Chondrocyte (in vitro differentiated cells): ENCODE measurements at places on chromosomes 3 and 15. TPM values are rescaled to one million over a fixed set of nuclear protein-coding genes. Genes with fewer than 3 reads are reported as not detected.

DNA sequence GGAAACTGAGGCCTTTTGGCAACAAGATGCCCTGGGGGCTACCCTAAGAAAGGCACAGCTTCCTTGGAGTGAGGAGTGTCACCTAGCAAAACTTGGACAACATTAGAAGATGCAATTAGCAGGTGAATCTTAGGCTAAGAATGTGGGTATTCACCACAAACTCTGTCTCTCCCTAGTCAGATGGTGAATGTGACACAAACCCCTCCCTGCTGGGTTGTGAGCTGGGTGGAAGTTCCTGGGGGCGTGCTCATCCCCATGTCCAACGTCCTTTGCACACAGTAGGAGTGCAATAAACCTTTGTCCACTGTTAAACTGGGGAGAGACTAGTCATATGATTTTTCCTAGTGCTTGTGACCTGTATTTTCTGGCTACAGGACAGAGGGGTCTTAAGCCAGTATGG lies 67.1 kb upstream of the SH3GL3 start:
- no peak for DNase-seq

DNA sequence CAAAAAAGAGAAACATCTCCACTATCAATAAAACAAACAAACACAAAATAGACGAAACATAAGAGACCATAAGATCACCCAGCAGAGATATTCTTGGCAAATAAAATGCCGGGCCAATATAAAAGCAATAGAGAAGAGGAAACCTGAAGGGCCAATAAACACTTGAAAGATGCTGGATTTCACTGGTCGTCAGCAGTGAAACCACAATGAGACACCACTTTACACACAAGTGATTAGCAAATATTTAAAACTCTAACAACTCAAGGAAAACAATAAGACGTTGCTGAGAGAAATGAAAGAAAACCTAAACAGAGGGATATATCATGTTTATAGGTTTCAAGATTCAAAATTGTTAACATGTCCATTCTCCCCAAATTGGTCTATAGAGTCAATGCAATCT lies 148.5 kb downstream of the WDR76 start:
- DNase-seq, result no peak

DNA sequence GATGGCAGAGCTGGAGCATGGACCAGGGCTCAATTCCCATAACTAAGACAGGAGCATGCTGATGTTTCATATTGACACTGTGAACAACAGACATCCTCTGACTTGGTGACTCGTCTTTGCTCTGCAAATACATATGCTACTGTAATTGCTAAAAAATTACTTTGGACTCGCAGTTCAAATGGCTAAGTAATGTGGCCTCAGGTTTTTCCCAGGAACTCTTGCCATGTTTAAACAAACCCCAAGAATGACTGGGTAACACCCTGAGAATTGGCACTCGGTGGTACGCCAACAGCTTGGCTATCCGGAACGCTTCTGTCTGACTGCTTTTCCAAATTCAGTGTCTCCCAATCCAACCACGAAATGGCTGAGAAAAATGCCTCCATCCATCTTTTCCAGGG lies 456.7 kb upstream of the THBS1 start:
- DNase-seq, result no peak

DNA sequence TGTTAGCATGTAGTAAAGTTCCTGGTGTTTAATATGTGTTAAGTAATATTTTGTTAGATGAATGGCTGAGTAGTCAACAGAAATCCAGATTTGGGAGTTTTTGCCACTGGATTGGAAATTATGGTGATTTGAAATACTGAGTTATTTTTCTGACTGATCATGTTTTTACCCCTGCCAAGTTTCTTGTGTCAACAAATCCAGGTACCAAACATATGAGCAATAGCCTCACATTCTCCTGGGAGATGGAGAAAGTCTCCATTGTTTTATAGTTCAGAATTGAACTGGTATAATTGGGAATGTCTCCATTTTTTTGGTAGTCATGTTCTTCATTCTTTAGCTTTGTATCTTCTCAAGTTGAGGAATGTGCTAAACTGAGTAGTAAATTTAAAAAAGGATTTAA lies 767.2 kb upstream of the LMCD1 start:
- DNase-seq, result no peak

DNA sequence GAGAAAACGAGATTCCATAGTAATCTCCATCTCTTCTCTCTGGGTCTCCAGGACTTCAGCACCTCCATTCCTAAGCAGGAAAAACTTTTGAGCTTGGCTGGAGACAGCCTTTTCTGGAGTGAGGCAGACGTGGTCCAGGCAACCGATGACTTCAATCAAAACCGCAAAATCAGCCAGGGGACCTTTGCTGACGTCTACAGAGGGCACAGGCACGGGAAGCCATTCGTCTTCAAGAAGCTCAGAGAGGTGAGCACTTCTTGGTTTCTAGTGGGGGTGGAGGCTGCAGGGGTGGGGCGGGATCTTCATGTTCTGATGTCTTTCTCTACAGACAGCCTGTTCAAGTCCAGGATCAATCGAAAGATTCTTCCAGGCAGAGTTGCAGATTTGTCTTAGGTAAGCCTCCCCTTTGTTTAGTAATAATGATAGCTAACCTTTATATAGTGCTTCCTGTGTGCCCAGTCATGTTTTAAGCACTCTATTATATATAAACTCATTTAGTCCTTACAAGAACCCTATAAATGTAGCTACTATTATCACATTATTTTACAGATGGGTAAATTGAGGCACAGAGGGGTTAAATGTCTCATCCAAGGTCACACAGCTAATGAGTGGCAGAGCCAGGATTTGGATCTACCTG lies 35.0 kb upstream of the TATDN2 start:
- no peak for DNase-seq

DNA sequence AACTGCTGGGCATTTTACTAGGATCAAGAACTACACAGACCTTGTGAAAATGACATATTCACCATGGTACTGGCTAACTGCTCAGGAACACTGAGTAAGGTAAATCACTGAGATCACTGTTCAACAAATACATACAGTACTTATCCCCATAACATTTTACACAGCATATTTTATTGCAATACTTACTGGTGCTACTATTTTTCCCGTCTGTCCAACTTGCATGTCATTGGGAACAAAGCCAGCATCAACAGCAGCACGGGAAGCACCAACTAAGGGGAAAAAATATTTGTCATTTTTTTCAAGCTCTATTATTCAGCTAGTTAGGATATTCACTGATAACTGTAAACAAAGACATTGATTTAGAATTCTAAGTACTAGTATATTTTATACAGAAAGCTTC lies 37.0 kb downstream of the ETFA start:
- DNase-seq, result no peak

DNA sequence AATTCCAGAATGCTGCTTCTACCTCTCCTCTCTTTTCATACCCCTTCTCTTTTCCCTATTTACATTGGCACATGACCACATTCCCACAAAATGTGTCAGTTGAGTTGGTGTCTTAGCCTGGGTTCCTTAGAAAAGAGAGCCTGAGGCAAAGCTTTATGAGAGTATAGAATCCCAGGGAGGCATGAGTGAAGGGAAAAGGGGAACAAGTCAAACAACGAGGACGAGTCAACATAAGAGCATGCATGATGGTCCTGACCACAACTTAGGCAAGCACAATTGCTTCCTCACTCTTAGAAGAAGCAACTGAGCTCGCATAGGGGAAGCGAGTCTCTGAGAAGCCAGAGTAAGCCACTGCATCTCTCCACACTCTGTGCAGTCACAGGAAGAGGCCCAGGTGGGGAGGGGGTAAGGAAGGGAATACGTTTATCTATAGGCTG lies 15.4 kb upstream of the ZNF774 start:
- no peak for DNase-seq

DNA sequence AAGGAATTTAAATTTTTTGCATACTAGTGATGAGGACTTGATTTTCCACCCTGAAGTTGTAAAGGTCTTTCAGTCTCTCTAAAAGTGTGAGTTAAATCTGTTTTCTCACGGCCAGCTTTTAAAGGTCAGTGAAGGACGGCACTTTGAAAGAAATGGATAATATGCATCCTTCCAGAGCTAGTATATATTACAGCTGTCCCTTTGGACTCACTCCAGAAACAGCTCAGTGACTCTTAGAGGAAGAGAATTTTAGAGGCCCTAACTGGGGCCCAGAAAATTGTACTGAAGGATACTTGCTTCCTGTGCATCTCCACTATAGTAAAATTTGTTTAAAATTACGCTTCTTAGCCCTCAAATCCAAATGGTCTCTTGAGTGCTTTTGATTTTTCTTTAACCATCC lies 41.6 kb downstream of the PIK3CA start:
- DNase-seq, result no peak

DNA sequence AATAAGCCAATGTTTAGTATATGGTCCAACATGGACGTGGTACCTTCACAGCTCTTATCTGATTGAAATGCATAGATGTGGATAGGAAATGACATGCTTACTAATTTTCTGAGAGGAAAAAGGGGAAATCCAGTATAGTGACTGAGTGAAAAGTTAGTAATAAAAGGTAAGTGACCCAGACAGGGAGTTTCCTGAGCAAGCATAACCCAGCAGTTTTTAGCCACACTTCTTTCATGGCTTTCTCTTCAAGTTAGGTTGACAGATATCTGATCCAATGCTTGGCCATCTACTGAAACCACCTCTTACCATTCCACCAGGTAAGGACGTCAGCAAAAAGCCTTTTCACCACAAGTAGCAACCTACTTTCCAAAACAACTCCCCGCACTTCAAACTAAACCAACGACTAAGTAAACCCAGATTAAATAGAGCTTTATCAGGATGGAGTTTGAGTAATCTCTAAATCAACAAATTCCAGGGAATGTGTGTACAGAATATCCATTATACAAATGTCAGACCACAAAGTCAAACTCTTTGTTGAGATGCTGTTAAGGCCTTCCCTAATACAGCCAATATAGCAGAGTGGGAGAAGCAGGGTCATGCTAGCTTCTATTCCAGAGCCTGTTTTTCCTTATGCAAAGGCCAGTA lies 329.7 kb downstream of the RORA start:
- DNase-seq, result no peak

- DNase-seq, result no peak
Observed at GRCh38 chr15:89912674-89913396, at the start of gene ARPIN. Gene ARPIN, minus strand, starts transcription at chr15:89912952. Its CDS starts 117 bp downstream, at chr15:89912835.

- no peak for DNase-seq
Observed at GRCh38 chr3:196192036-196192523, 19.1 kb downstream of the ZDHHC19 start.

GRCh38 chr3:151638555-151639417 lies 94.9 kb upstream of the AADACL2 start:
- no peak for DNase-seq

DNA sequence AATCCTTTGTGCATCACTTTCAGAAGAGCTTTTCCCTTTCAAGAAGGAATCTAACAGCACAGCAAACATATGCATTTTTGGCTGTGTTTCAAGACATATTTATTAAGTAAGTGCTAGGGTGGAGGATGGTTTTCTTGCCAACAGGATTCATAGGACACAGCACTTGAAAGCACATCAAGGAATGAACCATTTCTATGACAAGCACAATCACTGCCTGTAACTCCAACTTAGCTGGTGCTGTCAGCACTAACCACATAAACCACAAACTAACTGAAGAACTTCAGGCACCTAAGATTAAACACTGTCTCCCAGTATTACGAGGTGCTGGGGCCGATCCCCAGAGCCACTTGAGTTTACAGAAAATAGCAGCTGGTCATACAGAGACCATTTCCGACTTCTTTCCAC lies 35.4 kb upstream of the SPRED1 start:
- DNase-seq, result no peak

DNA sequence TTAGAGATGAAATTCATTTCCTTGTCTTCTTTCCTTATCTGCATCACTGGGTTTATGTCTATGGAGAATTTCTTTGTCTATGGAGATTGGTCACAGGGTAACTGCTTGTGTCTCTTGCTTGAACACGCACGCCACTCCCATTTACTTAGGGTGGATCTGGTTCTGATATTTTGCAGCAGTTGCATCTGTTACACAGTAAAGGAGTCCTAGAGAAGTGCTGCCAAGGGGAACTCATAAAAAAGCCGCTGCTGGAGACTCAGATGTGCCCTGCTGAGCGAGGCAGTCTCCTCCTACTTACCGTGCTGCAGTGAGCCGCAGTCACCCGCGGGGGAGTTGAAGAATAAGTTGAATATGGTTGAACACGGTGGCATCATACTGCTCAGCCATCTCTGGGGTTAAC lies 105.2 kb upstream of the KLHL25 start:
- no peak for DNase-seq

DNA sequence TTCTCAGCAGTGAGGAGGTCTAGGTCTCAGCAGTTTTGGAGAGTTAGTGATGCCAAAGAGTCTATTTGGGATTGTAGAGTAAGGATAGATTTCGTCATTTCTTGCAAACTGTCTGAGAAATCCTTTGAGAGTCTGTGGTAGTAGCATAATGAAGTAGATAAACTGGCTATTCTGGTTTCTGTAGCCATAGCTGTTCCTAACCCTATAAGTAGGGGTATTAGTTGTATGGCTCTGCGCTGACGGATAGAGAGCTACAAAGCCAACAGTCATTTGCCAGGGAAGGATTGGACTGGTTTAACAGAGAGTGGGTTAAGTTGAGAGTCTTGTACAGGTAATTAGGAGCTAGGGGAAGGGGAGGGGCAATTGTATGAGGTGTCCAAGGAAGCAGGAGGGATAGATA lies 50.6 kb downstream of the KLHDC8B start:
- no peak for DNase-seq

DNA sequence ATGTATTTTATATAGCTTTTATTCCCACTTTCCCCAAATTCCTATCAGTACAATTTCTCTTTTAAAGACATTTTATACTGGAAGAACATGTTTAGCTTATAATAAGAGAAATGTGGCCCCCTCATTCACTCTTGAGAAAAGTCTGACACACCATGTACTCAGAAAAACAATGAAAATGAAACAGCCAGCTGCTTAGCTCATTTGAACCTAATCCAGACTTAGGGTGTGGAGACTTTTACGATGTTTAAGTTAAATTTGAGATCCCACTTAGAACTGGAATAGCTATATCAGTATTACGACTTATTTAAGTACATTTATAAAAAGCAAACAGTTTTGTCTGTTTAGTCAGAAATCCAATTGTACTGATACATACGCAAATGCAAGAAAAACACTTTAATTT lies 252.3 kb upstream of the ARRDC4 start:
- no peak for DNase-seq

- no peak for DNase-seq
Observed at GRCh38 chr3:44069276-44069675, 172.4 kb upstream of the TOPAZ1 start.

SUCNR1 gene
- total RNA-seq, result 0.12 to 0.13 TPM in 2 of 3 replicates, not detected in the other

CFAP92 gene
- total RNA-seq, result not detected in 3 replicates

LYZL4 gene
- total RNA-seq, result not detected in 3 replicates

ARL6 gene
- total RNA-seq, result 4.5 to 8.0 TPM (median 4.7 TPM) in 3 replicates

GOLGA8R gene
- 3.4 to 8.5 TPM (median 4.4 TPM) in 3 replicates for total RNA-seq
